ENCODE measurements at places on chromosomes 1 and 21.

DNA sequence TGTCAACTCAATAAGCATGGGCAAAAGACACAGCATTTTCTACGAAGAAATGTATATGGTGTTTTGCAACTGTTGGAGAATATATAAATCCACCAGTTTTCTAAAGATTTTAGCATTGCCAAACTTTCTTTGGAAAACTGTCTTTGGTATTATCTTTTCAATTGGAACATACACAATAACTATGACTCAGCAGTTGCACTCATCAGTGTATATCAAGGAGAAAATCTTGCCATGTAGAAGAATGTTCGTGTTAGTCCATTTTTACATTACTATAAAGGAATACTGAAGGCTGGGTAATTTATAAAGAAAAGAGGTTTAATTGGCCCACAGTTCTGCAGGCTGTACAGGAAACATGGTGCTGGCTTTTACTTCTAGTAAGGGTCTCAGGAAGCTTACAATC lies 41.1 kb downstream of the PRKAA2 start:
- no peak for DNase-seq

- no peak for DNase-seq
Observed at GRCh38 chr1:163745204-163745603, 423.4 kb downstream of the NUF2 start.

GRCh38 chr21:38227401-38227800 lies 29.4 kb upstream of the KCNJ15 start:
- no peak for DNase-seq

- no peak for DNase-seq
Observed at GRCh38 chr1:192463661-192464060, 111.9 kb upstream of the RGS1 start.

DNA sequence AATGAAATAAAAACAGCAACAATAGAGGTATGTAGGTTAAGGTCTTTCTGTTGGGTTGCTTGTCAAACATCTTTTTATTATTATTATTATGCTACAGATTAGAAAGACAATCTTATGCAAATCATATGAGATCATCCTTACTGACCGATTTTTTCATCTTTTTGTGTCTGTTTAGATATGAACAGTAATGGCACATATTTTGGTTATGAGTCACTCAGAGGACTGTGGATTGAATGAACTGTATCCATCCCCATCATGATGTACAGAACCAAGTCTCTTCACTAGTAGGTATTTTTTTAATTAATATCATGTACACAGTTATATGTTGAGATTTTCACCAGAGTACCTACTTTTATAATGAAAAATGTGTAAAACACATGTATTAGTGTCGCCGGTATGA lies 159.1 kb downstream of the CHRM3 start:
- DNase-seq = no peak

Measured in T47D (cell line).